Activated CD4-positive, alpha-beta memory T cell treated with anti-CD3 and anti-CD28 coated beads for 36 hours (primary cell): ENCODE measurements at places on chromosomes 1 and 21.

- no peak for DNase-seq
Observed at GRCh38 chr1:75487399-75487798, 123.5 kb downstream of the SLC44A5 start.

GRCh38 chr1:172776071-172776470 is 117.2 kb downstream of the FASLG start:
- DNase-seq, result no peak

GRCh38 chr1:8412183-8412831 is 94.4 kb downstream of the SLC45A1 start:
- DNase-seq, result no peak

- DNase-seq, result no peak
Observed at GRCh38 chr1:16181887-16182719, 26.2 kb upstream of the EPHA2 start.

DNA sequence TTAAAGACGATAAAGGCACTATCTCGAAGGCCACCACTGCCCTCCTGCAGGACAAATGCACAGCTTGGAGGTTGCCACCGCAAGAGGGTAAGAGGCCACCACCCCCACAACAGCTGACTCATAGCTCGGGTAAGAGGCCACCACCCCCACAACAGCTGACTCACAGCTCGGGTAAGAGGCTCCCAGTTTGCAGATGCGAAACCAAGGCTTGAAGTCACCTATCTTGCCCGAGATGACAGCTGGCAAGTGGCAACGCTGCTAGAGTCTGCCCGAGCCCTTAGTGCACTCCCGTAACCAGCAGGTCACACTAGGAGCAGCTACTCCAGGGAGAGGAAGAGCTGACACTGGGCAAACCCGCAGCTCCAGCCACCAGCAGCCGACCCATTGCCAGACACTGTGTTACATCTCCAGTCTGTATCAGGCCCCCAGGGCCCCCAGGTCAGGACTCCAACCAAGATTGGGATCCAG is 17.1 kb upstream of the SPSB1 start:
- DNase-seq, result peak; percentile 94

- peak; percentile 20 for DNase-seq
Observed at GRCh38 chr1:94418664-94419655, 771 bp downstream of the ABCD3 start.

- DNase-seq, result peak; percentile 43
Observed at GRCh38 chr1:24946861-24947658, 17.0 kb upstream of the RUNX3 start.

DNA sequence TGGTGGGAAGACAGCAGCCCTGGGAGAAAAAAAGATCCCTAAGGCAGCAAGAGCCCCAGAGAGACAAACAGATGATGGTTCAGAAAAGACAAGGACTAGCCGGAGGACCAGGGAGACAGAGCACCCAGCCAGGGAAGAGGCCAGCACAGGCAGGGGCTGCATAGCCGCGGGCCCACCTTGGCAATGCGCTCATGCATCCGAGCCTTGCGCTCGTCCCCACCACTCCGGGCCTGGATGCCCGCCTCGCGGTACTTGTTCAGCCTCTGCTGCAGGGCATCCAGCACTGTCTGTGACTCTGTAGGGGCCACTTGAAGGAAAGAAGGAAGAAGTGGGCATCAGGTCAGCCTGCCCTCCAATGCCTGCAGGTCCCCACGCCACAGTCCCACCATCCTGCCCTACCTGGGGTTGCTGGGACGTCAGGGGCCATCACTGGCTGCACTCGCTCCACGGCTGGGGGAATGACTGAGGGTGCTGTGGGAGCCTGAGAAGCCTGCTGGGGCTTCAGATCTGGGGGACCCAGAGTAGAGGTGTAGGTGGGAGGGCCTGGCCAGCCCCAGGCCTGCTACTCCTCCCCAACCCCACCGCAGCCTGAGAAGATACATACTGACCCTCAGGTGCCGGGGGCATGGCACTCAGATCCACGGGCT is 7.0 kb downstream of the CC2D1B start:
- no peak for DNase-seq

- no peak for DNase-seq
Observed at GRCh38 chr1:55334160-55334559, 119.0 kb upstream of the USP24 start.

- no peak for DNase-seq
Observed at GRCh38 chr1:115314765-115315164, 23.3 kb downstream of the NGF start.

DNA sequence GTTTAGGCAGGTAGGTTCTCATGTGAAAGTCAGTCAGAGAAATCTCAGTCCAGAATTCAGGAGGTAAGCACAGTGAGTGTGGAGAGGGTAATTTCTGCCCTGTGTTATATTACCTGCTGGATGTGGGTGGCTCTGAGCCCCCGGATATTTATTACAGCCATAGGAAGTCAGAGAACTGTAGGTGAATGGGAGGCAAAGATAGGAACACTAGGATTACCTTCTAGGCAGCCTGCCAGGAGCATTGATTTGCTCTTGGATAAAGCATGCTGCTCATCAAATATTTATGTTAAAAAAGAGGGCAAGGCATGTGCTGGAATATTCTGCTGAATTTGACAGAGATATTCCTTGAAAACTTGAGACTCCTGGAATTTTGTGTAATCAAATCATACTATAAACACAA is 8.5 kb downstream of the GNG12 start:
- no peak for DNase-seq

DNA sequence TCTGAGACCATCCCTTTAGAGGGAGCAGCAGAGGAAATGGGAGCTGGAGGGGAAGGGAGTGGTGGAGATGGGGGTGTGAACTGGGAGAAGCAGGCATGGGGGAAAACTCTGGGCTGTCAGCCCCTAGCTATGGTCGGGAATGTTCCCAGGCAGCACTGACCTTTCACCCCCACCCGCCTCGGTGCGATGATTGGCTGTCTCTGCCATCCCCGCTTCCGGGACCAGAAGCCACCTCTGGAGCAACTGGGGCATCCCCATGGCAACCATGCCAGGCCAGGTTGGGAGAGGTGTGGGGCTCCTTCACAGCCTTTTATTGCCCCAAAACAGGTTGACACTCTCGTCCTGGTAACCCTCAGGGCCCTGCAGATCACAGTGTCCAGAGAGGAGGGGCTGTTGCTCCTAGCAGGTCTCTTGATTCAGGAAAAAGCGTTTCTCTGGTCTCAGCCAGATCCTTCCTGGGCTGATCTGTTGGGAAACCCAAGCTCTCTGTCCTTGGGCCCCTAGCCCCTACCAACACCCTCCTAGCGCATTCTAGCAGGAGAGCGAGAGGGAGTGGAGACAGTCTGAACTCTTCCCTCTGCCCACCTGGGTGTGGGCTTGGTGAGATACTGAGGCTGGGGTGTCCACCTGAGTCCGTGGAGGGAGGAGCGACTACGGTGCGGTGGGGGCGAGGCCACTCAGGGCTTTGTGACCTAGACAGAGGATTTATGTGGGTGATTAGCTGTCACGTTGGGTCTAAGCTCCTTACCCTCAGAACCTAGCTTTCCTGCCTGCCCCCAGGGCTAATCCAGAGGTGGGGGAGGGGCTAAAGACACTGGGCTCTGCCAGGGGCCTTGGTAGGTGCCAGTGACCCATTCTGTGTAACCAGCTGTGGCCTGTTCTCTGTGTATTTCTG is 12.2 kb upstream of the SLC6A9 start:
- no peak for DNase-seq

DNA sequence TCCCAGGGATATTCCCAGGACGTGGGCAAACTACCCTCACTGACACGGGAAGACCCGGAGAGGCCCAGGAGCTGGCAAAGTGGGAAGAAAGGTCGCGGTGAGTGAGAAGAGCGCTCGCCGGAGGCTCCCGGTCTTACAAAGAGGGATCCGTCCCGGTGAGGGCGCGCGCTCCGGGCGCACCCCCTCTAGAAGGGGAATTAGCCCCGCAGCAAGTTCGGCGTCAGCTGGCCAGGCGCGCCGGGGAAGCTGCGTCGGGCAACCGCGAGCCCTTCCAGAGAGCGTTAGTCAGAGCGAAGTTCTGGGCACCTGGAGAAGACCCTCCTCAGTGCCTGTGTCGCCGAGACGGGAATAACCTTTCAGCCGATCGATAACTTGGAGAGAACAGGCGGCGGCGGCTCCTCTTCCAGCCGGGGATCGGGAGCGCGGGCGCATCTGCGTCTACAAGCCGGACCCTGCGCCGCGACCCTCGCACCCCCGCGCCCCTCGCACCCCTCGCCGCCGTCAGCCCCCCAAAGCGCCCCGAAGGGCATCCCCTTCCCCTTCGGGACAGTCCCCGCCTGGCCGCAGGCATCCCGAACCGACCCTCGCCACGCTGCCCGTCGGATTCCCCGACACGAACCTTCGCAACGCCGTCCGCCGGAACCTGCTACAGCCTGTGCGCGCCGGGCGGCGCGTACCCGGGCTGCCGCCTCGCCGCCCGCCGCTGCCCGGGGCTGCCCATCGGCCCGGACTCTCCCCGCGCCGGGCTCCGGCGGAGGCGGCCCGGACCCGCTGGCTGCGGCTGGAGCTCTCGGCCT is 485 bp downstream of the SIPA1L2 start:
- DNase-seq, result peak; percentile 39

DNA sequence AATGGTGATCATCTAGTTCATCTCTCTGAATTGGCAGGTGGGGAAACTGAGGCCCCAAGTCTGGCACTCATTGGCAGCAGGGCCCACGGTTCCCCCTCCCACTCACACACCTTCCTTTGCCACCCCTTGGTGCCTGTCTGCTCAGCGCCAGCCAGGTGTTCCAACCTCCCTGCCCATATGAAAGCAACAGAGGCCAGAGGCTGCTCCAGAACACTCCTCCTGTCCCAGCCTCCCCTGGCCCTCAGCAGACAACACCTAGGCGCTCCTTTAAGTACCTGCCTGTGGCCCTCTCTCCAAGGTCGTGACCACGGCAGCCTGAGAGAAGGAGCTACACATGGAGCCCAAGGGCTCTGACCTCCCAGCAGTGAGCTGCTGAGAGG is 362.3 kb upstream of the VAMP3 start:
- no peak for DNase-seq

- no peak for DNase-seq
Observed at GRCh38 chr1:28779751-28780408, 32.1 kb upstream of the OPRD1 start.

DNA sequence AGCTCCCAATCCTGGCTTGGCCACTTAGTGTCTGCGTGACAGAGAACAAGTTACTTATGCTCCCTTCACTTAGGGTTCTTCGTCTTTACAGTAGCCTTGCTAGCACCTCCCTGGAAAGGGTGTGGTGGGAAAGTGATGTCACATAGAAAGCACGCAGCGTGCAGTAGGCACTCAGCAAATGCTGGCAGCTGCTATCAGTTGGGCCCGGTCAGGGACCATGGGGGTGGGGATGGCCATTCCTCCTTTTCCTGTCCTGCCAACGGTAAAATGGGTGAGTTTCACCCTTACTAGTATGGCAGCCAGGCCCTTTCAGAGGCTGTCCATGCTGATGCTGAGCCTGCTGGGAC is 6.2 kb upstream of the KCNA10 start:
- DNase-seq, result no peak

DNA sequence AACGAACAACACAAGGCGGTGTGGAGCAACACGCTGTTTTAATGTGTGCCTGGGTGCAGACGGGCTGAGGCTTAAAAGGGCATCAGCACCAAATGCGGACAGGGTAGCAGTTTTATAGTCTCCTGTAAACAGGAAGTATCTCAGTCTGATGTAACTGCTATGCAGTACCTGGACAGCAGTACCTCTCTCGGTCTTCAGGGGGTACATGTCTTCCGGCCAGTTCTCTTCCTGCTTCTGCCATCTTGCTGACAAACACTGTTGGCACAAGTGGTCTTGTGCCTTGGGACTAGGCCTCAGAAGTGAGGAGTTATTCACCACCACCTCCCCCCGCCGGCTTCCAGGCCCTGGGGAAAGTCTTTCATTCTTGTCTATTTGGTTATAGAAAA is 49.7 kb upstream of the APOBEC4 start:
- no peak for DNase-seq

DNA sequence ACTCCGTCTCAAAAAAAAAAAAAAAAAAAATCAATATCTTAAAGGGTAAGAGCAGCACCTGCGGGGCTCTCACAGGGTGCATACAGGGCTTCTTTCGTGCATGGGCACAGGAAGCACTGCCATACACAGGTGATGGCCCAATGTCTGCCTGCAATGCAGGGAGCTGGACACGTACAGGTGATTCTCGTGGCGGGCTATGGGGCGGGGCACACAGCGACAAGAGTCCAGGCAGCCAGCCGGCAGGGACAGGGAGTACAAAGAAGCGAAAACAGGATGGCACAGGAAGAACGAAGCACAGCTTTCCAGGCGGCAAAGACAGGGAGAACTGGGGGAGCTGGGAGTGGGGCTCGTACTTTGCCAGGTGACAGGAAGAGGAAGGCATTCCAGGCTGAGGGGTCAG is 1.6 kb downstream of the KIF17 start:
- no peak for DNase-seq

DNA sequence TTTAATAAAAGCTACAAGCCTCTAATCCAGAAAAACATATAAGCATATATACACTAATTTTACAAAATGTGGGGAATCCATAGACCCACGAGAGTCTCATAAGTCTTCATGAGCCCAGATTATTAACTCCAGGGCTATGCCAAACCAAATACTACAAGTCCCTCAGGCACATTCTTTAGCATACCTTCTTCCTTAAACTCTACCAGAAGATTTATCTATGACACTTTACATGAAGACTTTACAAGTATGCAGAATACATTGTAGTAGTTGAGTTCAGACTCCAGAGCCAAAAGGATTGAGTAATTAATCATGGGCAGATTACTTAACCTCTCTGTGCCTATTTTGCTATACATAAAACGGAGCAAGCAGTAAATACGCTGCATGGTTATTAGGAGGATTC is 793.7 kb upstream of the ADGRL2 start:
- DNase-seq, result no peak

GRCh38 chr21:33588485-33589335 is at the start of gene DONSON:
Gene DONSON (minus strand): TSS chr21:33588684. CDS start chr21:33588641, 43 bp downstream.
- DNase-seq, result peak; percentile 90

DNA sequence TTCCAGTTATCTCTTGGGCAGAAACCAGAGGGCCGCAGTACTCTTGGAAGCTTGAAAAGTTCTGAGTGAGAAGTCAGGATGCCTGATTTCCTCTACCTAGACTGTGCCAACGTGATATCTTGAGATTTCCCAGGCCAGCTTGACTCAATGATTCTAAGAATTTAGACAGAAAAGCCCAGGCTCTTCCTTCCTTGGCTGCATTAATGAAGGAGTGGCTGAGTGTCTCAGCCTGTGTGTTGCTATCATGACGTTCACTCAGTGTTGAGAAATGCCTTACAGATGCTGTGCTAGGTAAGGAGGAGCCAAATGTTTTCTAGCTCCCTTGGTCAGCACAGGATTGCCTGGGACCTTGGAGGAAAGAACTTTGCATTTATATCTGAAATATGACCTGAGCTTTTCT is 454.1 kb upstream of the USP24 start:
- DNase-seq, result no peak

GRCh38 chr1:219441884-219442283 is 171.0 kb downstream of the ZC3H11B start:
- DNase-seq, result no peak

GRCh38 chr1:46405197-46405555 is 11.1 kb downstream of the FAAH start:
- no peak for DNase-seq

DNA sequence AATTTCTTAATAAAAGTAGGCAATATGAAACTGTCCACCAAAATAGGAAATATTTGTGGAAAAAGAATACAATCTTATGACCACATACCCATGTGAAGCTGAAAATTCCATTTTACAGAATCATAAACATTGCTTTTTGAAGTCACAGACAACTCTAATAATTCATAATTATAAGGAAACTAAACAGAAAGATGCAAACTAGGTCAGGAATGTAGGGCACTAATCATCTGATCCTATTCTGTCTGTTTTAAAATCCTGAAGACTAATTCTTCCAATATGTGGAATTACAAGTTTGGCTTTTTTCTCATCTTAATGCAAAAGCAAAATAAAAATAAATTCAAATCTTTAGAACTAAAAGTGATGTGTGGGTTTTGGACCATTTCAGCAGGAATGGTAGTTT is 528.6 kb downstream of the LTN1 start:
- no peak for DNase-seq
